ENCODE measurements at places on chromosomes 4 and X.

GRCh38 chr4:77031544-77031943 is 44.2 kb downstream of the CCNI start:
- no peak for DNase-seq

DNA sequence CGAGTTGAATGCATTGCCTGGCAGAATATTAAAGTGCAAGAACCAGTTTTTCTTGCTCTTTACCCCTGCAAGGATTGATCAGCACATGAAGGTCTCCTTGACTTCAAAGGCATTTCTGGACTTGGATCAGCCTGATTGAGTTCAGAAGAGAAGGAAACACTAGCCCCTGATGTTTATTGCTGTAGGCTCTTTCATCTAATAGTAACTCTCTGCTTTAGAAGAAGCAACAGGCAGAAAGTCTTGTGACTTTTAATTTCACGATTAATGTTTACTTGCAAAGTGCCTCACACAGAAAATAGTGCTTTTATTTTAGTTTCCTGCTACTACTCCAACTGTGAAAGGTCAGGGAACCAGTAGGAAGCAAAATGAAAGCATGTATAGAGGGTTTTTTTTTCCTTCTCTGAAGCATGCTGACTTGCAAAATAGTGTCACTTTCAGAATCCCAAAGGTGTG is 69.1 kb downstream of the PCDH7 start:
- DNase-seq: peak; percentile 43

DNA sequence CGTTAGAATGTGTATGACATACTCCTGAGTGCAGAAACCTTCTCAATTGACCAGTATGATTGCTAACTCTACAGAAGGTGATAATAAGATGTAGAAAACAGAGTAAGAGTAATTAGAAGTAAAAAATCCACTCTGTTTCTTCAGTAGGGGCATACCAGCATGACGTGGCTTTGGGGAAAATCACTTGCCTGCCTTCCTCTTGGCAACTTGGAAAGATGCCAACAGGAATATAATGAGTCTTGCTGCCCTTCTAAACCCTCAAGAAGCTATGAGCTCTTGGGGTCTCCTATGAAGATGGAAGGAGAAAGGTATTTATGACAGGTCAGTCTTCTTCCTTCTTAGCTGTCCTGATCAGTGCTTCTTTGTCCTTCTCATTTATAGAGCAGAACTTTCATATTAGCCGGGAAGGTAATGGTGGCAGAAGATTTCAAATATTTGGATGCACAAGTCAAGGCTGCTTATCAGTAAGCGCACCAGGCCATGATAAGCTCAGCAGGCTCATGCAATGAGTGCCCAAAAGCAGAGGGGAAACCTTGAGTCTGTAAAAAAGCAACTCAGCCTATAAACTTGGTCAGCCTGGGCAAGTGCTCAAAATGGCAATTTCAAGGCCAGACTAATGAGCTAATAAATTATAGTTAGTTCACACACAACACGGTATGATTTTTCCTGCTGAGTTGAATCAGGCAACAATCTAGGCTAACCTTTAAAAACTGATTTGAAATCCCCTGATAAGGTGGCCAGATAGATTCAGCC is 69.7 kb upstream of the PPARGC1A start:
- DNase-seq: no peak

- no peak for DNase-seq
These were observed 238.4 kb downstream of the SNCA start for GRCh38 chr4:89598602-89599001.

- DNase-seq: no peak
These were observed 728.5 kb upstream of the NDST4 start for GRCh38 chr4:115841871-115842270.

- no peak for DNase-seq
These were observed 4.7 kb downstream of the SLIT2 start for GRCh38 chr4:20256381-20256881.

DNA sequence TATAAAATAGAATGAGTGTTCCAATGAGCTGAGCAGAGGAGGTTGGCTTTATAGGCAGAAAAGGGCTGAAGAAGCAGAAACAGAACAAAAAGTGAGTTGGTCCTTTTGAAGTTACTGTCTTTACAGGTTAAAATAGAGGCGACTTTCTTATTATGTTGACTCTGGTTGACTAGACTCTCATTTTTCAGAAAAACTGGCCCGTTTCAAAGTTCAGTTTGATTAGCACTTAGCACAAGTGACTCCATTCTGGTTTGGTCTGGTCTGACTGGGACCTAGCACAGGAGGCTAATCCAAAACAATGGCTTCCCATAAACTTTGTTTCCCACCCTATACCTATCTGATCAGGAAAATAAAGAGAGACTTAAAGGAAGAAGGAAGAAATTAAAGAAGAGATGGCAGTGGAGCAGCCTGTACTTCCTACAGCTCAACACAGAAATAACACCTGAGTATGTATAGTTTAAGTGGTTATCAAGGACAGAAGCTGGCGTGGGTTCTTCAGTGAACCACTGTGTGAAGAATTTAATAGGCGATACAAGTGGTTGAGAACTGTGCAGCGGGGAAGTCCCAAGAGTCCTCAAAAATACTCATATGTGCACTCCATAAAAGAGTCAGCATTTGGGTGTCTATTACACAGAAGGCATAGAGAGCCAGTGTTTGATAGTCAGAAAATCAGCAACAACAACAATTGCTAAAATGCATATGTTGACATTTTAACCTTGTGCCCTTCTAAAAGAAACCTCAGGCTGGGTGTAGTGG is 554.8 kb upstream of the HTR2C start:
- DNase-seq: no peak

- no peak for DNase-seq
These were observed 1.1 kb upstream of the SH3BP2 start for GRCh38 chr4:2791518-2792395.

- peak; percentile 42 for DNase-seq
These were observed 37.0 kb upstream of the ZBTB33 start for GRCh38 chrX:120213438-120214265.

DNA sequence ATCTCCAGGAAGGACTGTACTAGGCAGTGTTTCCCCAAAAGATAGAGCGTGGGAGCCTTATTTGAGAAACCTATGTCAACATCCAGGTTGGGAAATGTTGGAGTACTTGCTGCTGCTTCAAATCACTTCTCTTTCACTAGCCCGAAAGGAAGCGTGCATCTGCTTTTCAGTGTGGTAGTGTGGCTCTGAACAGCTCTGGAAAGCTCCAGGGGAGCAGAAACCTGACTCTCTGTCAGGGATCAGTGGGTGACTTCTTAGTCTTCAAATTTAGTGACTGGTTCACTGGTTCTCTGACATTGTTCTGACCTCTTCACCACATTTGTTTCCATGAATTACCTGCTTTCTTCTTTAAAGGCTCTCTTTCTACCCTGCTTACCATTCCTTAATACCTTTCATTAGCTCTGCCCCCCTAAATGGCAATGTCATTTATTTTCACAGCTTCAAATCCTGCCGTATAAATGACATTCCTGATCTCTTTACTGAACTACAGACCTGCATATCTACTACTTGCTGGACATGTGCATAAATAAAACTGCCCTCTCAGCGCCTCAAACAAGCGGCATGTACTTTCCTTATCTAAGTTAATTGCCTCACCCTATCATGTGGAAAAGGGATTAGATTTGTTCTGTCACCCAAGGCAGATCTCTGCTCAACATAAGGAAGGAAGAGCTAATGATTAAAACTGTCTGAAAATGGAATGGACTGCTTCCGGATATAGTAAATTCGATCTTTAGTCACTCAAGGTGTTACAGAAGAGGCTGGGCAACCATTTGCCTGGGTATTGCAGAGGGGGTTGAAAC is 37.0 kb downstream of the DLG3 start:
- DNase-seq: no peak

- DNase-seq: no peak
These were observed 100.8 kb upstream of the TENM3 start for GRCh38 chr4:182142176-182143085.

- DNase-seq: peak; percentile 1
These were observed 1.4 kb upstream of the PHF8 start for GRCh38 chrX:54045563-54046228.

GRCh38 chrX:16312761-16313623 is 145.7 kb downstream of the MAGEB17 start:
- DNase-seq: no peak
